Spleen (tissue), 13 donors: ENCODE measurements at places on chromosomes 3 and 15.

DNA sequence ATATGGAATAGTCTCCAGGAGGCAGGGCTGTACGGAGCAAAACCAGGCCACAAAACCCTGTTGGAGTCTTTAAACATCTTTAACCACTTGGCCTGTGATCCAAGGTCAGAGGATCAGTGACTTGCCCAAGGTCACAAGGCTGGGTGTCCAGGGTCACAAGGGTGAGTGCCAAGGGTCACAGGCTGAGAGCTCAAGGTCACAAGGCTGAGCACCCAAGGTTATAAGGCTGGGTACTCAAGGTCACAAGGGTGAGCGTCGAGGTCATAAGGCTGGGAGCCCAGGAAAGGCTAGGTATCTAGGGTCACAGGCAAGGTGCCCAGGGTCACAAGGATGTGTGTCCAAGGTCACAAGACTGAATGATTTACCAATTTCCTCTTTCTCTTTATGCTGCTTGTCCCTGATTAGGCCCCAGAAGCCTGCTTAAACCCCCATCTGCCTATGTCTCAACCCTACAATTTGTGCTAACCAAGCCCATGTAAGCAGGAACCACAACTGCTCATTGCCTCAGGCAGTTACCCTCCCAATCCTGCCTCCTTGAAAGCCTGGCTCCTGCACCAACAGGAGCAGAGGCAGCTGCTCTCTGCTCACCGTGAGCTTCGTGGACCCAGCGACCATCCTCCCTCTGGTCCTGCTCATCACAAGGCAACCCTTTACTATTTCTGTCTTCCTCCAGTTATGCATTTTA is 51.5 kb downstream of the MGLL start:
- peak; percentile 66 for DNase-seq

DNA sequence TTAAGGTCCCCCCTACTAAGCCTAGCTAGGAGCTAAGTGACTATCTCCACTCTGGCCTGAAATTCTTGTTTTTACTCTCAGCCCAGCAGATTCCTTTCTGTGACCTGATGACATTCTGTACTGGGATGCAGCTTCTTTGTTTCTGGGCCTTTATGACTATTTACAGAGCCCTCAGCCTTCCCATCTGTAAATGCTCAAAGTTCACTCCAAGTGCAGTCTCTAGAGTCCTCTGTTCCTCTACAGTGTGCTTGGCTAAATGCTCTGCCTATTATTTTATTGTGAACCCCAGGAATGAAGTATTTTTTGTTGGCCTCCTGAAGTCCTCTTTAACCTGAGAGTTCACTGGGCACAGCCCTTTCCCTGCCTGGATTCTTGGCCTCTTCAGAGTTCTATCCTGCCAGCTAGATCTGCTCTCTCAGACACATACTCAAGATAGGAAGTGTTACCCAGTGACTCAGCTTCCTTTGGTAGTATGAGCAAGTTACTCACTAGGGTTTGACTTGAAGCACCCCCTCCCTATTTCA is 278.1 kb upstream of the P2RY1 start:
- no peak for DNase-seq

GRCh38 chr15:57421551-57421950 is 45.2 kb downstream of the CGNL1 start:
- DNase-seq = no peak

GRCh38 chr3:112001526-112001925 is 2.8 kb downstream of the TAGLN3 start:
- no peak for DNase-seq

GRCh38 chr3:57998366-57999283 is 9.6 kb upstream of the FLNB start:
- no peak for DNase-seq

GRCh38 chr15:75249726-75250125 is 8.4 kb upstream of the GOLGA6C start:
- DNase-seq = no peak
